ENCODE measurements at places on chromosomes 12 and 14.

GRCh38 chr12:28390206-28390605, 199.9 kb downstream of the CCDC91 start:
- peak; percentile 15 for DNase-seq

- DNase-seq = peak; percentile 30
Measured at GRCh38 chr12:131928080-131928710, 881 bp upstream of the PUS1 start.

DNA sequence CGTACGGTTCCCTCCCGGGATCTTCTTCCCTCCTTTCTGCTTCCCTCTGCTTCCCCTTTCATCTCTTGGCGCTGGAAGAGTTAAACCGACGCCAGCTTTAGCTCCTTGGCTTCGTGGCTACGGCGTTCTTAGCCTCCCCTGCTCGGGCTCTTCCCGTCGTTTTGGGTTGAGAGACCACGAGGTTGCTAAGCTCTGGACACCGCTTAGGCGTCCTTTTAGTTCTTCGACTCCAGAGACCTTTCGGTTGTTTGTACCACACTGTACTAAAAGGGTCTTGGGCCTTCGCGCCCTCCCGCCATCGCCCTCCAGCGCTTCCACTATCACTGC, 545 bp downstream of the CPSF2 start:
- peak; percentile 20 for DNase-seq

- no peak for DNase-seq
Measured at GRCh38 chr12:45220363-45220931, 4.6 kb downstream of the ANO6 start.

DNA sequence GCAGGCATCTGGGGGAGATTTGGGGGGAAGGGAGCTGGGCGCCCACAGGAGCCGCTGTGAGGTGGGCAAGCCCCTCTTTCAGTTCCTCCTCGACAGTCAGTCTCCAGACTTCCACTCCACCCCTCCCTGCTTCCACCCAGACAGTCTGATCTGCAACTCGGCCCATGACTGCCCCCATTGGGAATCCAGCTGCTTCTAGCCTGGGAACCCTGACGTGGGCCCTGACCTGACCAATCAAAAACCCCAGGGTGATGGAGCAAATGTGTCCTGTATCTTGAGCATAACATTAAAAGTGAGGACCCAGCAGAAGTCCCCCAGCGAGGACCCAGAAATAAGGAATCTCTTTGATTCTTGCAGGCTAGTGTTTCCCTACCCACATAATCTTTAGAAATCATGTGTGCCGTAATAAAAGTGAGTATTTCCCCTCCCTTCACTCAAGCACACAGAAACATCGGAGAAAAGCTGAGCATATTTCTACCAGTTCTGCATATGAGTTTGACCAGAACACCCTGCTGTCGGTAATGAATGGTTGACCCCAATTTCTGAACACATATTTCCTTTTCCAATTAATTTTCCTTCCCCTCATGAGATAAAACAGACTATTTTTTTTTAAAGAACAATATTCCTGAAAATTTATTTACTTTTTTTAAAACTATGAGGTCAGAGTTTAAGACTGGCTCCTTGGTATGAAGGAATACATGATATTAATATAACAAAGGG, 6.4 kb downstream of the SSH1 start:
- DNase-seq = peak; percentile 91

DNA sequence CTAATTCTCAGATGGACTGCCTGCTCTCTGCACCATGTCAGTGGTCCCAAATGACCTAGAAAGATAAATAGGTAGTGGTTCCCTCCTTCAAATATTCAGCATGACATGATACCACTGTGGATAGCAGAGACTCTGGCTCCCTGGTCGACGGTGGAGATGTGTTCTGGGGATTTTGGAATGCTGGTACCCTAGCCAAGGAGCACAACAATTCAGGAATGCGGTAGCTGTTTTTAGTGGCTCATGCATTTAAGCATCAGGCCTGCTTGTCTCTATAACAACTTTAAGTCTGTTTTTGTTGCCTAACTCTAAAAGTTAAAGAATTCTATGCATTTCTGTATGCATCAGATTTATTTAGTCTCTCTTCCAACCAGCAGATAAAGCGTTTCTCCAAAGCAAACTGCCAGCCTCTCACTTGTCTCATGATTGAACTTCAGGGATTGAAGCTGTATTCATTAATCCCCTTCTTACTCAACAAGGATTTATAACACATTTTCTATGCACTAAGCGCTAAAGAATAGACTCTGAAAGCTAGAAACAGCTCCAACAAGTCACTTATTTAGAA, 164.9 kb upstream of the BMP4 start:
- no peak for DNase-seq

DNA sequence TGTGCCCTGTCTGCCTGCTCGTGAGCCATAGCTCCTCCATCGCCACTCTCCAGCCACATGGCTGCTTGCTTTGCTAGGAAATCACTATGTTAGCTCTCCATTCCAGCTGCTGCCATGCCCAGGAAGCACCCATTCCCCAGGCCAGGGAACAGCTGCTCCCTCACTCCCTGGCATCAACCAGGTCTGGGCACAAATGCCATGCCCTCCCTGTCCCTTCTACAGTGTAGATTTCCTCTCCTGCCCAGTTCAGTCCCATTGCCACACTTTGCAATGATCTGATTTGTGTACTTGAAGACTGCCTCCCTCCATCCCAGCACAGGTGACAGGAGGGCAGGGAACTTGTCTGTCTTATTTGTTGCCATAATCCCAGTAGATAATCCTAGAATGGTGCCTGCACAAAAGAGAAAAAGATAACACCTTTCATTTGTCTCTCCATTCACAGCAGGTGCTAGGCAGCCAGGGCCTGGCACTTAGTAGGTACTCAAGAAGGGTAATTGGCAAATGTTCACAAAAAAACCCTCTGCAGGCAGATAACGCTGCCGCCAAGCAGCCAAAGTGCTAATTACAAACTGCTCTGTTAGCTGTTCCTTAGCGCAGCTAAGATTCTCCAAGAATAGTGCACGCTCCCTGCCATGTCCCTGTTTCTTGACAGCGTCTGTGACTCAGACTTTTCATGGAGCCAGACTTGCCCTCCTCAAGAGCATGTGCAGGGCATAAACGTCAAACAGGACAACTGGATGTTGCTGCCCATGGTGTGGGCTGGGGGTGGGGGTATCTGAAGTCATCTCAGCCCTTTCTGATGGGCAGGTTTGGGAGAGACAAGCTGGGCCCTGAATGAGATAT, 69.1 kb downstream of the ARL6IP4 start:
- DNase-seq = no peak

DNA sequence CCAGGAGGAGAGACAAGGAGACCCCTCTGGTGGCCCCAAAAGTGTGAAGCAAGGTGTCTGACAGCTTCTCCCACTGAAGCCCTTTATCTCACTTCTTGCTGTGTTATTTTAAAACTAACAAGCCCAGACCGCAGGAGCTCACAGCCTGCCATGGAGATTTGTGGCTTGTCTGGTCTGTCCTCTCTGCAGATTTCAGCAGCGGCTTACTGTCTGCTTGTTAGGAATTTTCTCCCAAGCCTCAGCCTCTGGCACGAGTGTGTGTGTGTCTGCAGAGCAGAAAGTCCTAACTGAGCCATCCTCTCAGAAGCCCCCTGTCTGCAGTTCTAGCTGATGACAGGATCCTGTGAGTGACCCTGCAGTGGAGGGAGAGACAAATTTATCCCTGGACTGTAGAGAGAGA, 87.9 kb upstream of the HSPB8 start:
- DNase-seq = no peak

- DNase-seq = peak; percentile 28
Measured at GRCh38 chr12:52074971-52075724, 4.4 kb upstream of the SMIM41 start.

DNA sequence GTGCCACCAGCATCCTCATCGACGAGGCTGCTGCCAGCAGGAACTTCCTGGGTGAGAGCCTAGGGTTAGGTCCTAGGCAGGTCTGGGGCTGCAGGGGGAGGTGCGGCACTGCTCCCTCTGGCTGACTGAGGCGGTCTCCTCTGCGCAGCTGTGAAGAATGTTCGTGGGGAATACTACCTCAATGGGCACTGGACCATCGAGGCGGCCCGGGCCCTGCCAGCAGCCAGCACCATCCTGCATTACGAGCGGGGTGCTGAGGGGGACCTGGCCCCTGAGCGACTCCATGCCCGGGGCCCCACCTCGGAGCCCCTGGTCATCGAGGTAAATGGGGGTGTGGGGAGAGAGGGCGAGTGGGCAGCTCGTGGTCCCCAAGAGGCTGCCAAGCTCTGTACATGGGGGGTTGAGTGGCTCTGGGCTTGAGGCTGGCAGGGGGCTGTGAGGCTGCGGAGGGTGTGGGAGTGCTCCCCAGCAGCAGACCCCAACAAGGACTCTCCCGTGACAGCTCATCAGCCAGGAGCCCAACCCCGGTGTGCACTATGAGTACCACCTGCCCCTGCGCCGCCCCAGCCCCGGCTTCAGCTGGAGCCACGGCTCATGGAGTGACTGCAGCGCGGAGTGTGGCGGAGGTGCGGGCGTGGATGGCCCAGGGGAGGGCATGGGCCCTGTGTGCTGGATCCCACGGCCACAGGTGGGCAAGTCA, 14.4 kb downstream of the PAPLN start:
- no peak for DNase-seq

DNA sequence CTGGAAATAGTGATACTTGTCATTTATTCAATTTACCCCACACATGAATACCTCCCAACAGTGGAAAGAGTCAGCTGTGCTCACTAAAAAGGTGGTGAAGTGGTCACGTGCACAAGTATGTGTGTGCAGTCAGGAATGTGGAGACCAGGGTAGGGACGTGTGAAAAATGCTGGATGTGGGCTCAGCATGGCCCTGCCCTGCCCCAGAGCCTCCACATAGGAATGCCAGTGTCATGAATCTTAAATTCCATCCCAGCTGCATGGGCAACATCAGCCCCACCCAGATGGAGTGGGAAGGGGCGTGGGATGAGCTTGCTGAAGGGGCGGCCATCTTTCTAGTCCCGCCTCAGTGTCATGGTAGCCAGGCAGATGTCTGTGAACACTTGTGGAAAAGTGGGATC, 87.7 kb downstream of the C12orf75 start:
- DNase-seq = peak; percentile 89

DNA sequence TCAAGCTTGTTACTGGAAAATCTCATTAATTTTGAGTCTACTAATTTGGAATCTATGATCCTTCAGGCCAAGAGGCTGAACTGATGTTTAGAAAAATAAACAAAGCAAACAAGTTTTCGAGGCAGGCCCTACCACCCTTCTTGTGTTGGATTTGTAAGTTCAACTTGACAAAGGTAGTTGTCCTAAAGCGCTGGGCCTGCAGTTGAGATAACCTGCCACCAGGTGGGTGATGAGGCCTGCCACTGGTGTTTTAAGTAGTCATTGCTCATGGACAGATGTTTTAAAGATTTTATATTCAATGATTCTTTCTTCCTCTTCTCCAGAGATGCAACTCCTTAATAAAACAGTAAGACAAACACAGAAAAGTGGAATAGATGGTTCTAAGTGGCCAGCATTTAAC, 19.4 kb downstream of the ACVRL1 start:
- peak; percentile 42 for DNase-seq

- no peak for DNase-seq
Measured at GRCh38 chr12:6632026-6632983, 3.5 kb downstream of the LPAR5 start.

DNA sequence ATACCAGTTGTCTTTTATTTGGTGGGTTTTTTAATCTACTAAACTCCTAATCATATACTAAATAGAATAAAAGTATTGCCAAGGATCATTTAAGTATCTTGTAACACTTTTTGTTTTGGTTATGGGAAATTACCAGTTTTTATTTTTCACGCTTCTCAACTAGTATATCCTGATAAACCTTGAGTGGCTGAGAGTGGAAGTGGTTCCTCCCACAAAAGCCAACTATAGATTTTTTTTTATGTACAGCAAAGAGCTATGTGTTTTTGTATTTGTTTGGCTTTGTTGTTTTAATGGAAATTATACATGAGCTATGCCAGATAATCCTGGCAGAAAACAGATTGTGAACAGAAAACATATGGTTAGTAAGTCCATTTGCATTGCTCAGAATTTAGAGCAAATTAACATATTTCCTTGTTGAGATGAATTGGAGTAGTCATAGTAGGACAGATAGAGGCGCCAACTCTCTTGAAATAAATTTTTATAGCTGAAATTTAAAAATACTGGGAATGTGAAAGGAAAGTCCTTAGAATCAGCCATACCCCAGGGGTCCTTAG, 60.9 kb upstream of the PSMA6 start:
- no peak for DNase-seq

GRCh38 chr14:68396461-68396860, 396.4 kb downstream of the ZFP36L1 start:
- DNase-seq = no peak

- no peak for DNase-seq
Measured at GRCh38 chr12:57236201-57236924, 6.9 kb downstream of the SHMT2 start.

DNA sequence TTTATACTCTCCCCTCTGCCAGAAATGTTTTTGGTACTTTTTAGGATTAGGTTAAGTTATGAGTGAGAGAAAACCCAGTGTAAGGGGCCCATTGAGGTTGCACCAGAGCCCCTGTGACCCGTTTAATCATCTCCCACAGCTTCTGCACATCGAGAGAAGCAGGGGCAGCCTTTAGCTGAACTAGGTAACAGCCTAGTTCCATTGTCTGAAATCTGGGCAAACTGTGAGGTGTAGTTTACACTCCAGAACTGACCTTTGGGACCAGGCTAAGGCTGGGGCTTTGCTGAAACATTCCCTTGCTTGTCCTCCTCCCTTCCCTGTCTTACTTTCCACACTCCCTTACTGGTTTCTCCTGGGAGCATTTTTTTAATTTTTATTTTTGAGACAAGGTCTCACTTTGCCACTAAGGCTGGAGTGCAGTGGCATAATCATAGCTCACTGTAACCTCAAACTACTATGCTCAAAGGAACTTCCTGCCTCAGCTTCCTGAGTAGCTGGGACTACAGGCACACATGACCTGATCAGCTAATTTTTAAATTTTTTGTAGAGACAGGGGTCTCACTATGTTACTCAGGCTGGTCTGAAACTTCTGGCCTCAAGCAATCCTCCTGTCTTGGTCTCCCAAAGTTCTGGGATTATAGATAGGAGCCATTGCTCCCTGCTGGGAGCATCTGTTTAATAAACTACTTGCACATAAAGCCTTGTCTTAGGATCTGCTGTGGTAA, 25.9 kb upstream of the DHRS2 start:
- DNase-seq = no peak

- no peak for DNase-seq
Measured at GRCh38 chr12:122789637-122790036, 15.3 kb downstream of the CCDC62 start.

DNA sequence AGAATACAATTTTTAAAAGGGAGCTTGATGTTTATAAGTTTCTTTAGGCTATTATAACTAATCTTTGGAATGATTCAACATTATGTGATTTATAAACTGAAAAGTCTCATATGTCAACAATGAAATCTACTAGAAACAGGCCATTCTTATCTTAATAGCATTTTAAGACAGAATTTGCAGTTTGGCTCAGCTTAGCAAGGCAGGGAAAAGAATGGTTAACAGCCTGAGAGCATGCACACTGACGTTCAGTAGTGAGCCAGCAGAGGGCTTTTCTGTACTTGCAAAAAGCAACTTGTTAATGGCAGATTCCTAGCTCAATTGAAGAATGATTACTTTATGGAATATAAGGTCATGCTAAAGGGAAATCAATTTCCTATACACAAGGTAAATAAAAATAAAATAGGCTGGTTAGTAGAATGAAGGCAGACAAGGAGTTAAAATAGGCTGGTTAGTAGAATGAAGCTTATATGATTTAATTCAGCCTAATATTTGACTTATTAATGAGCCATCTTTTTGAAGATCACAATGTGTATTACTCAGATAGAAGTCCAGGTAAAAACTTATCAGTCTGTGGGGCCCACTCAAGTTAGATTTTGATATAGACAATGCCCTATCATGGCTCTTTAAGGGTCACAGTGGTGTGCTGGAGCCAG, 95.9 kb downstream of the OTOGL start:
- peak; percentile 86 for DNase-seq

- DNase-seq = no peak
Measured at GRCh38 chr12:54412786-54413185, 6.3 kb downstream of the ITGA5 start.

GRCh38 chr14:31172084-31172483, 35.5 kb downstream of the HECTD1 start:
- DNase-seq = peak; percentile 61

All from IMR-90 (cell line).